ENCODE measurements at places on chromosomes 2 and 18.

GRCh38 chr2:111162718-111163331, 42.1 kb downstream of the BCL2L11 start:
- no peak for DNase-seq

DNA sequence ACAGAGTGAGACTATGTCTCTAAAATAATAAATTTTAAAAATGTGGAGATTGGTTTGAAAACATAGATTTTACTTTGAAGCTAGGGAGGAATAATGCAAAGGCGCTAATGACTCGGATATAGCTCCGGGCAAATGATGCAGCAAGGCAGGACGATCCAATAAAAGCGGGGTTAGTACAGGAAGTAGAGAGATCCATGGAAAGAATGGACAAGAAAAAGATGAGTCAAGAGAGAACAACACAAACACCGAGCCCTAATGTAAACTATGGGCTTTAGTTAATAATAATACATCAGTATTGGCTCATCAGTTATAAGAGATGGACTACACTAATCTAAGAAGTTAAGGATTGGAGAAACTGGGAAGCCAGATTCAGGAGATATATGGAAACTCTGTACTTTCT, 74.5 kb downstream of the QPCT start:
- DNase-seq: no peak

DNA sequence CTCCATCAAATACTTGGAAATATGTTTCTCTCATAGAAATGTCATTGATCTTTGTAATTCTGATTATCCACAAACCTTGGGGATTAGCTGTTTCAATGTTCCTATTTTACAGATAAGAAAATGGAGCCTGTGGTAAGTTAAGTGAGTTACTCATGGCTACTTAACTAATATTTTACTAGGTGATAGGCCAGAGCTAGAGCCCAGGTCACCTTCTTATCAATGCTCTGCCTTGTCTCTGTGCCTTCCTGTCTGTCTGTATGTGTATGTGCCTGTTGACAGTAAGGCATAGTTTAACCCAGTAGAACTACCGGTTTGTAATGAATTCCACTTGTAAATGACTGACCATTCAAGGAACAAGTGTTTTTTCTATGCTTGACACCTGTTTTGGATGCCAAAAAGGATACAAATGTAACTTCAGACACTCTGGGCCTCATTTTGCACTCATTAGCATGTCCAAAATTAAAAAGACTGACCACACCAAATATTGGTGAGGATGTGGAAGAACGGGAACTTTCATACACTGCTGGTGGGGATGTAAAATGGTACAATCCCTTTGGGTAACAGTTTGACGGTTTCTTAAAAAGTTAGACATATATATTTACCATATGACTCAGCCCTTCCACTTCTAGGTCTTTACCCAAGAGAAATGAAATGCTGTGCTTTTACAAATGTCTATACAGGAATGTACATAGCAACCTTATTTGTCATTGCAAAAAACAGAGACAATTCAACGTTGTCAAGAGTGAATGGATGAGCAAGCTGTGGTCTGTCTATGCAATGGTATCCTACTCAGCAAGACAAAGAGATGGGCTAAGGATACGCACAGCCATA, 19.6 kb upstream of the IL1A start:
- DNase-seq: no peak

DNA sequence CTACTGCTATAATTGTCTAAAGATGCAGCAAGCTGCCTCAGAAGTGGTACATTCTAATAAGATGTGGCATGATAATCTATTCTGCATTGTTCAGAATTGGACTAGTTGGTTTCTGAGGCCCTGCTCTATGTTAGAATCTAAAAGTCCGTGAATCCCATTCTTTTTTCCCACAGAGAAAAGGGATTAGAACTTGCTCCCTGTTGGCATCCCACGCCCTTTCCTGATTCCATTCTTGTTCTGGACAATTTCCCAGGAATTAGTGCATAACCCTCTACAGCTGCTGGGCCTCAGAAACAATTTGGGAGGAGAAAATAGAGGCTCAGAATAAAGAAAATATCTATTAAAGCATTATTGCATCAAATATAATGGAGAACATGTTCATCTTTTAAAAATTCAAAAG, 282.7 kb downstream of the NRXN1 start:
- DNase-seq: no peak

- DNase-seq: no peak
Observed at GRCh38 chr2:235917506-235917905, 250.7 kb downstream of the GBX2 start.

GRCh38 chr2:113672326-113672932, 45.4 kb downstream of the RABL2A start:
- no peak for DNase-seq

- DNase-seq: no peak
Observed at GRCh38 chr2:239805043-239805329, 220.2 kb downstream of the NDUFA10 start.

GRCh38 chr2:206245265-206245672, 29.2 kb upstream of the ZDBF2 start:
- no peak for DNase-seq

DNA sequence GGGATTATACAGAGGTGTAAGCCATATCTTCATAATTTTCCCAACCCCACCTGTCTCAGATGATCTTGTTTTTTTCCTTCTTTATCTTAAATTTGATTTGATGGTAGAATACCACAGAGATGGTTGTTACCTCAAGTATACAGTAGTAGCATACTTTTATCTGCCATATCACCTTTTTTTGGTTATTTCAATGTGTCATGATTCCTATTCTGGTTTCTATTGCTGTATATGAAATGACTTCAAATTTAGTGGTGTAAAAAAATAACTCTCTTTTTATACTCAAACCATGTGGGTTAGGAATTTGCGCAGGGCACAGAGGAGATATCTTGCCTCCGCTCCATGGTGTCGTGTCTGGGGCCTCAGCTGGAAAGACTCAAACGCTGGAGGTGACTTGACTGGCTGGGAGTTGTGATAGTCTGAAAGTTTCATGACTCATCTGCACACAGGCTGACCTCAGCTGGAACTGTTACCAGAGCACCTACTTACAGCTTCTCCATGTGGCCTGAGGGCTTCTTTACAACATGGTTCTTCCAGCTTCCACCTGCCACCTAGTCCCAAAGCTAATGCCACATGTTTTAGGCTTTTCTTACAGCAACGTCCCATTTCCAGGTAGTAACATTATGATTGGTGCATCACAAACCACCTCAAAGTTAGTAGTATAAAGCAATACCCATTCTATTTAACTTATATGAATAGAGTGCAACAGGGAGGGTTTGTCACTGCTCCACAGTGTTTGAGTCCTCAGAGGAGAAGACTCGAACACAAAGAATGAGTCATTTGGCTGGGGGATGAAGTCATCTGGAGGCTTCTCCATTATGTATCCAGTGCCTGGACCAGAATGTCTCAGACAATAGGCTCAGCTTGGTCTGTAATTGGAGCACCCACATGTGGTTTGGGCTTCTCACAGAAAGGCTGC, 82.3 kb upstream of the XPO1 start:
- DNase-seq: no peak

- DNase-seq: no peak
Observed at GRCh38 chr2:210722092-210722491, 165.7 kb downstream of the CPS1 start.

- DNase-seq: peak; percentile 89
Observed at GRCh38 chr2:162011706-162012564, 62.1 kb downstream of the DPP4 start.

DNA sequence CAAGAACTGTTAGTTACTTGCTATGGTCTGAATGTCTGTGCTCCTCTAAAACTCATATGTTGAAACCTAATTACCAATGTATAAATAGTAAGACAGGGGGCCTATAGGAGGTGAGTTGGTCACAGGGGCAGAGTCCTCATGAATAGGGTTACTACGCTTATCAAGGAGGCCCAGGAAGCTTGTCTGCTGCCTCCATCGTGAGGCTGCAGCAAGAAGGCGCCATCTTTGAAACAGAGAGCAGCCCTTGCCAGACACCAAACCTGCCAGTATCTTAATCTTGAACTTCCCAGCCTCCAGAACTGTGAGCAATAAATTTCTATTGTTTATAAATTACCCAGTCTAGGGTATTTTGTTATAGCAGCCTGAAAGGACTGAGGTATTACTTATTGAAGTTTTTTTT, 79.1 kb downstream of the TGIF1 start:
- DNase-seq: no peak

DNA sequence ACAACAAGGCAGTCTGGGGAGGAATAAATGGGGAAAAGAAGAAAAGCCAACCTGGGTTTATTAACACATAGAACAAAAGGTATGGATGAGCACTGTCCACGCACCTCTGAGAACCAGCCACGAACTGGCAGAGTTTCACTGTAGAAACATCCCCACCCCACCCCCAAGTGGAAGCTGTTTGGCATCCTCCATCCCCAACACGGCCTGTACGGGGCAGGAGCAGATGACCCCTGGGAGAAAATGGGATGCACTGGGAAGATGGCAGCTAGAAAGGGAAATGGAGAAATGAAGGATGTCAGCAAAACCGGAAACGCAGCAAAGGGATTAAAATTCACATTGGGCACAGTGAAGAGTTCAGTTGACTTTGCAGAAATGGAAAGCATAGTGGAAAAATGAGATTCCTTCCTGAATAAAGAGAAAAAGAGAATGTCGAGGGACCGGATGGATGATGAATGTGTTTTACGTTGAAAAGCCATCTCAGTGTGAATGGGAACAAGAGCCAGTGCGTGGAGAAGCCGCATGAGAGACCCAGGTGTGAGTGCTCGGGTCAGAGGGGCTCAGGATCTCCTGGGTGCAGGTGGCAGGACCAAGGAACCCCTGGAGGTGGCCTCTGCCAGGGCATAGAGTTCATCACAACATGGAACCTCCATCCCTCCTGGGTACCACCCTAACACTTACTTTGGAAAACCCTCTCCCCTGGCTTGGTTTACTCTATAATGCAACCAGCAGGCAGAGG, 247.0 kb downstream of the ALPK2 start:
- DNase-seq: no peak

DNA sequence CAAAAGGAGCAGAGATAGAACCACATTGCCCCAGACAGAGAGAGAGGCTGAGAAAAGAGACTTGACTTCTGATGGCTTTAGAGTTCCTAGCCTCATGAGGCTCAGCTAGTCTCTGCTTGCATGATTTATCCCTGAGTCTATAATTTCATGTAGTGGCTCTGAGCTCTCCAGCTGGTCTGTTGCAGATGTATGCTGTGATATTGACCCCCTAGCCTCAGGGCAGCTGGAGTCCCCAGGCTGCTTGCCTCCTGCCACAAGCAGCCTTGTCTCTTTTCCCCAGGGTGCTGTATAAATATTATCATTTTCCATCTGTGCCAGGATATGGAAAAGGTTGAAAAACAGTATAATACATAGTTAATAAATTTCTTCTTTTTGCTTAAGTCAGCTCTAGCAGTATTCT, 467.6 kb upstream of the CWC22 start:
- no peak for DNase-seq

DNA sequence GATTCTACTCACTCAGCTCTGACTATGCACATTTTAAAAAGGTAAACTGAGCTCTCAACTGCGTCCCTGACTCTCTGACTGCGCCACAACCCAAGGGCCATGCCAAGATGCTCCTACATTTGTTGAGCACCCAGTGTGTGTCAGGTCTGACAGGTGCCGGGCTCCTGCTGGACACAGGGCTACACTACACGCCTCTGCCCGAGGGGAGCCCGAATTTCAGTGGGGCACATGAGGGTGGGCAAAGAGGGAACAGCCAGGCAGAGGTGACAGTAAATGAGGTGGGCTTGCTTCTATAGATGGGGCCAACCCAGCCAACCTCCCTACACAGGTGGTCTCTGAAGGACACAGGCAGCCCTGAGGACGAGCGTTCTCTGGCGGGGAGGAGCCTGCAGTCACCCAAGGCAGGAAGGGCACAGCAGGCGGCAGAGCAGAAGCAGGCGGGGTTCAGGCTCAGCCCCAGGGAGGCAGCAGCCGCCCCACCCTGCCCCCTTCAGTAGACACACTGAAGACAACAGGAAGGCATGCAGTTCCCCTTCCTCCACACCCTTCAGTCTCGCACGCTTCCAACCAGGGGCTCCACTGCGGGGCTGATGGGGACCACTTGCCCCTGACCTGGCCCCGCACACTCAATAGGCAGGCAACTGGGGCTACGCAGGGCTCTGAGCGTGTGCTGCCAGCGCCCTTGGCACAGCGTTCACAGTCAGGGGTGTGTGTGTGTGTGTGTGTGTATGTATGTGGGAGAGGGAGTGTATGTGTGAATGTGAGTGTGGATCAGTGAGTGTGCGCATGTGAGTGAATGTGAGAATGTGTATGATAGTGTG, 98.4 kb downstream of the UXS1 start:
- peak; percentile 90 for DNase-seq

DNA sequence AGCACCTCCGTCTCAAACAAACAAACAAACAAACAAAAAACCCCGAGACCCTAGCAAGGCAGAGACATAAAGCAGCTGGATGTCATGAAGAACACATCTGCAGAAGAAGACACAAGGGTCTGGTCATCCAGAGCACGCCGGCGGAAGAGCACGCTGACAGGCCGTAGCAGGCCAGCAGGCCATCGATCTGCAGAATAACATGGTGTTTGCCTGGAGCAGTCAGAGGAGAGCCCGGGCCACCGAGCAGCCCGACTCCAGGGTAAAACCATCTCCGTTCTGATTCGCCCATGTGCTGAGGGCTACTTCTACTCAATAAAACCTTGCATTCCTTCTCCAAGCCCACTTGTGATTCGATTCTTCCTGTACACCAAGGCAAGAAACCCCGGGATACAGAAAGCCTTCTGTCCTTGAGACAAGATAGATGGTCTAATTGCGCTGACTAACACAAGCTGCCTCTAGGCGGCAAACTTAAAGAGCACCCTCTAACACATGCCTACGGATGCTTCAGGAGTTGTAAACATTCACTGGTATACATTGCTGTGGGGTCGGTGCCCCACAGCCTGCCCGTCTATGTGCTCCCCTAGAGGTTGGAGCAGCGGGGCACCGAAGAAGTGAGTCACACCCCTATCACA, 549.8 kb upstream of the NRXN1 start:
- DNase-seq: no peak

DNA sequence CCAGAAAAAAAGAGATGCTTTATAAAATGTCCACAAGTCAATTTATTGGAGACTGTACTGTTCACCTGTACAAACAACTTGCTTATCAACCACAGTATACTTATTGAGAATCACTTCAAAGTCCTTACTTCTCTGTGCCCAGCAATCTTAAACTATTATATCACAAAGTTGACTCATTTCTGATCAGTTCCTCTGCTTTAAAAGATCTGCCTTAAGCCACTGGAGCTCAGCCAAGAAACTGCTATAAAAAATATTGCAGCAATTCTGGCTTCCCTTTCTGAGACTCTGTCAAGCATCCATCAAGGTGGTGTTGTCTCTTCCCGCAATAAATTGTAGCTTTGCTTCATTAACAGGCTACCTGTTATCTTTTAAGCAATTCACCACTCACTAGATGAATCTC, 375.2 kb upstream of the SPHKAP start:
- DNase-seq: no peak

DNA sequence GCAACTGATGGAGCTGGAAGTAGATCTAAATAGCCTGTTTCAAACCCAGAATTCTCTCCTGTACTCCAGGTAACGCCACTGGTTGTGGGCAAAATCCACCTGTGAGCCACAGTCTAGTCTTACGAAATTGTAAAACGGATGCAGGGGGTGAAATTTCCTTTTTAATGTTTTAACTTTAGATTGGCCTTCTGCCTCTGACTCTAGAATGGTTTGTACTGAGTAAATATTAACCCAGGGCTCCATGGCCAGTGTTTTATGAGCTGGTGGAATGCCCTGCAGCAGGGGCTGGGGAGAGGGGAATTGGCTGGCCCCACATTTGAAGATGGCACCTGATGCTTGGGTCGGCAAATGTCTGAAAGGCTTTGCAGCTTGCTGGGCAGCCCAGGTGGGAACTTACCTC, 156.6 kb downstream of the MYCN start:
- DNase-seq: no peak

Data from CD4-positive, alpha-beta T cell treated with Interleukin-4 for 4 hours (primary cell).